Heart right ventricle (tissue), 16 donors: ENCODE measurements at places on chromosomes 6 and 20. TPM values are rescaled to one million over a fixed set of nuclear protein-coding genes. Genes with fewer than 3 reads are reported as not detected.

DNA sequence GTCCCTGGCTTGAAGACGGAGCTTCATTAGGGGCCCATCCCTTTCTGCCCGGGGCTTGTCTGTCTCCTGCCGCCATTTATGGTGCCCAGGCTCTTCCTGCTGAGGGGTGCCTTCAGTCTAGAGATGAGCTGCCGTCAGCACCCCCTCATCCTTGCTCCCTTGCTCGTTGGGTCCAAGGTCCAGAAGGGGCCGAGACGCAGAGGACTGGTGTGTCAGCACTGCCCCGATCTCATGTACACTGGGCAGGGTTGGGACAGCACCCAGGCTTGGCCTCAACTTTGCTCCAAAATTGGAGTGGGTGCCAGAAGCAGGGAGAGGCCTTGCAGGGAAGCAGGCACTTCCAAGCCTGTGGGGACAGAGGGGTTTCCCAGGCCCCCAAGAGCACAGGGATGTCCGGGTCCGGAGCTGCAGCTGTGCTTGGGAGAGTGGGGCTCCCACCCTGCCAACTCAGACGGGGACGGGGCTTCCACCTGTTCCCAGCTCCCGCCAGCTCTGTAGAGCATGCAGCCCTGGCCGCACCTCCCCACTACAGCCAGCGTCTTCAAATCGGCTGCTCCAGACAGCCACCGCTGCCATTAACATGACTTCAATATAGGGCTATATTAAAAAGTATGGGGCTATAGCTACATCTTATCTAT is 488.8 kb downstream of the TENT5A start:
- no peaks in the 10 kb centered on the region for H3K4me1 ChIP-seq
- H3K36me3 ChIP-seq = no peaks in the 10 kb centered on the region
- H3K27me3 ChIP-seq = no peaks in the 10 kb centered on the region
- DNase-seq = no peak
- H3K27ac ChIP-seq = no peak overlapping the region
- no peak overlapping the region for H3K4me3 ChIP-seq

DNA sequence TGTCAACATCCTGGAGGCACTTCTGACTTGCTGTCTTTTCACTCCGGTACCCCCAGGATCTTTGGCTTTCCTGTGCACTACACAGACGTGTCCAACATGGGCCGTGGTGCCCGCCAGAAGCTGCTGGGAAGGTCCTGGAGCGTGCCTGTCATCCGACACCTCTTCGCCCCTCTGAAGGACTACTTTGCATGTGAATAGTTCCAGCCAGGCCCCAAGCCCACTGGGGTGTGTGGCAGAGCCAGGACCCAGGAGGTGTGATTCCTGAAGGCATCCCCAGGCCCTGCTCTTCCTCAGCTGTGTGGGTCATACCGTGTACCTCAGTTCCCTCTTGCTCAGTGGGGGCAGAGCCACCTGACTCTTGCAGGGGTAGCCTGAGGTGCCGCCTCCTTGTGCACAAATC is 12.0 kb upstream of the MAPRE1 start:
- no peaks in the 10 kb centered on the region for H3K4me1 ChIP-seq
- no peak for DNase-seq
- H3K36me3 ChIP-seq = peaks cover 7% of the 10 kb centered on the region
- H3K27ac ChIP-seq = no peak overlapping the region
- no peaks in the 10 kb centered on the region for H3K27me3 ChIP-seq
- H3K4me3 ChIP-seq = no peak overlapping the region

DNA sequence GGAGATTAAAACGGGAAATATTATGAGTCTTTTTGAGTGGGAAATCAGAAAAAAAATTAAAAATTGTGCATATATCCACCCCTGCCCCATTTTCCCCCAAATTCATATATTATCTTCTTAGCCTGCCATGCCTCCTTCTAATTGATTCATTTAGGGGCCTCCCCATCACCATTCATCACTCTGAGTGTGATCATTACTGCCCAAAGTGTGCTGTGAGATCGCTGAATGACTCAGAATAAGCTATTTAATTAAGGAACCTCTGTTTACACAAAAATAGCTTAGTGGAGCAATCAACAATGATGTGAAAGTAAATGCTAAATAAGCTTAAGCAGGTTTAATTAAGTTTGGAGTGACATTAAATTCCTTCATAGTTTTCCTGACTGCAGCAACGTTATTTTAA is 645.5 kb downstream of the GRIK2 start:
- no peaks in the 10 kb centered on the region for H3K27me3 ChIP-seq
- no peaks in the 10 kb centered on the region for H3K36me3 ChIP-seq
- no peaks in the 10 kb centered on the region for H3K4me1 ChIP-seq

- H3K27ac ChIP-seq = no peak overlapping the region
- H3K36me3 ChIP-seq = no peaks in the 10 kb centered on the region
- H3K4me3 ChIP-seq = no peak overlapping the region
- DNase-seq = no peak
Observed at GRCh38 chr6:104629826-104630225, 229.9 kb downstream of the HACE1 start.

DNA sequence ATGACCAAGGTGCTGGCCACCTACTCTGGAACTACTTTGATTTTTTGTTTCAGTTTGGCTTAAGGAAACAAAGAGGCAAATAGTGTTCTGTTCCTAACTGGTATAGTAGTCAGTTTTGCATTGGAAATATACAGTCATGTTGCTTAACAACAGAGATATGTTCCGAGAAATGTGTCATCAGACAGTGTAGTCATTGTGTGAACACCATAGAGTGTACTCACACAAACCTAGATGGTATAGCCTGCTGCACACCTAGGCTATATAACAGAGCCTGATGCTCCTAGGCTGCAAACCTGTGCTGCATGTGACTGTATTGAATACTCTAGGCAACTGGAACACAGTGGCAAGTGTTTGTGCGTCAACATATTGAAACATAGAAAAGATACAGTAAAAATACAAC is 80.4 kb downstream of the ARID1B start:
- peaks cover 44% of the 10 kb centered on the region for H3K4me1 ChIP-seq
- H3K27ac ChIP-seq = no peak overlapping the region
- H3K4me3 ChIP-seq = no peak overlapping the region
- no peak for DNase-seq
- H3K27me3 ChIP-seq = no peaks in the 10 kb centered on the region

Gene TREML2
- total RNA-seq = not detected

GRCh38 chr20:11582060-11582459 is 335.6 kb upstream of the BTBD3 start:
- no peaks in the 10 kb centered on the region for H3K36me3 ChIP-seq
- H3K27ac ChIP-seq = no peak overlapping the region
- H3K4me1 ChIP-seq = no peaks in the 10 kb centered on the region
- no peaks in the 10 kb centered on the region for H3K27me3 ChIP-seq
- H3K4me3 ChIP-seq = no peak overlapping the region

DNA sequence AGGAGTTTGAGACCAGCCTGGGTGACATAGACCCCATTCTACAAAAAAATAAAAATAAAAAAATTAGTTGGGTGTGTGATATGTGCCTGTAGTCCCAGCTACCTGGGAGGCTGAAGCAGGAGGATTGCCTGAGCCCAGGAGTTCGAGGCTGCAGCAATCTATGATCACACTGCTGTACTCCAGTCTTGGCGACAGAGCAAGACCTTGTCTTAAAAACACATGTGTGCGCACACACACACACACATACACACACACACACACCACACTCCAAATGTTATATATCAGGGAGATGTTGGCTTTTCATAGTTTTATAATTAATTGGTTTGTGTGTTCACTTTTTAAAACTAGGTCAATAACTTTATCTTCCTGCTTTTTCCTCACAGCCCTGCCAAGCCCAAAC is 110.5 kb downstream of the RTN4IP1 start:
- H3K4me1 ChIP-seq = no peaks in the 10 kb centered on the region
- H3K36me3 ChIP-seq = peaks cover 3% of the 10 kb centered on the region
- no peak overlapping the region for H3K4me3 ChIP-seq
- no peak overlapping the region for H3K27ac ChIP-seq
- H3K27me3 ChIP-seq = no peaks in the 10 kb centered on the region

Gene MRAP2
- total RNA-seq = 0.44 TPM

GRCh38 chr6:111339294-111339693 is 143.7 kb downstream of the REV3L start:
- H3K4me3 ChIP-seq = no peak overlapping the region
- no peaks in the 10 kb centered on the region for H3K36me3 ChIP-seq
- H3K27ac ChIP-seq = no peak overlapping the region
- H3K4me1 ChIP-seq = no peaks in the 10 kb centered on the region
- no peak for DNase-seq

Gene ZNF292
- 36.4 TPM for total RNA-seq

- peaks cover 24% of the 10 kb centered on the region for H3K27me3 ChIP-seq
- no peak overlapping the region for H3K27ac ChIP-seq
- H3K4me3 ChIP-seq = no peak overlapping the region
- no peaks in the 10 kb centered on the region for H3K4me1 ChIP-seq
- no peaks in the 10 kb centered on the region for H3K36me3 ChIP-seq
Observed at GRCh38 chr20:51189814-51190782, 167.2 kb upstream of the KCNG1 start.

Gene PBOV1
- total RNA-seq = not detected

- H3K27me3 ChIP-seq = no peaks in the 10 kb centered on the region
- DNase-seq = peak; percentile 69
- peak overlapping the region; percentile 41 for H3K27ac ChIP-seq
- no peaks in the 10 kb centered on the region for H3K36me3 ChIP-seq
Observed at GRCh38 chr6:16803294-16804200, 42.3 kb upstream of the ATXN1 start.

GRCh38 chr20:47524015-47524784 is 22.5 kb downstream of the NCOA3 start:
- H3K4me3 ChIP-seq = no peak overlapping the region
- H3K27me3 ChIP-seq = no peaks in the 10 kb centered on the region
- H3K27ac ChIP-seq = peak overlapping the region; percentile 17
- DNase-seq = no peak

Gene CLPSL2
- not detected for total RNA-seq

- no peak overlapping the region for H3K4me3 ChIP-seq
- peak overlapping the region; percentile 40 for H3K27ac ChIP-seq
- peaks cover 50% of the 10 kb centered on the region for H3K4me1 ChIP-seq
- no peak for DNase-seq
- no peaks in the 10 kb centered on the region for H3K27me3 ChIP-seq
Observed at GRCh38 chr20:1832634-1833033, 62.6 kb upstream of the SIRPA start.

DNA sequence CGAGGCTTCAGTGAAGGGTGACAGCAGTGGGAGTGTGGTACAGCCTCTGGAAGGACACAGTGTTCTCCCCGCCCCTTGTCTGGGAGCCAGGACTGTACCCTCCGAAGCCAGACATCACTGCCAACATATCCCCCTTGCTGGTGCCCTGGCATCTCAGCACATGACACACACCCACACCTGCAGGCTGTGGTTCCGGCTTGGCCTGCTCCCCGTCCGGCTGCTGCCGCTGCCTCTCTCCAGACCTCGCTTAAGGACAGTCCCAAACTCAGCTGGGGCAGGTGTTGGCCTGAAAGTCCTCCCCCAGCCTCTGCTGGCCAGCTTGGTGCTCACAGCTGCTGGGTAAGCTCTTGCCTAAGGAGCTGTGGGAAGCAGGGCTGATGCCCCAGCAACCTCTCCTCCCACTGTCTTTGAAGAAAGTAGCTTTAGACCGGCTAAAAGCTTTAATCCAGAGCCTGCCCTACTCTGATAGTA is 7.0 kb downstream of the EMILIN3 start:
- DNase-seq = no peak
- H3K27ac ChIP-seq = peak overlapping the region; percentile 37
- H3K4me3 ChIP-seq = no peak overlapping the region
- H3K4me1 ChIP-seq = peaks cover 21% of the 10 kb centered on the region
- H3K27me3 ChIP-seq = peaks cover 5% of the 10 kb centered on the region
- H3K36me3 ChIP-seq = peaks cover 9% of the 10 kb centered on the region

DNA sequence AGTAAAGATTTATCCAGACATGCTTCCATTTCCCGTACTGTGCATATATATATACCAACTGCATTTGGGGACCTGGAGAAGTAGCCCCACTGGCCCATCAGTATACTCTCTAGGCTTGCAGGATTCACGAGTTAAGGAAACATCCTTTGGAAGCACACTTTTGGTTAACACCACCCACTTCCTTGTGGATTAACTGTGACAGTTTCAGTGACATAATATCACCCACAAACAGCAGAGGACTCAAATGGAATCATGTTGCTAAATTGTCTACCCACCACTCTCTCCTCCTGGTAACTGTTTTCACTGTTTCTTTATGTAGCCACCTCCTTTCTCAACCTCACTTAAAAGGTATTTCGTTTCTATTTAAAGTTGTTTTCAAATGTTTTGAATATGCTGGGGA is 55.0 kb downstream of the PROKR2 start:
- DNase-seq = no peak
- H3K36me3 ChIP-seq = no peaks in the 10 kb centered on the region
- no peaks in the 10 kb centered on the region for H3K27me3 ChIP-seq
- no peak overlapping the region for H3K4me3 ChIP-seq
- no peaks in the 10 kb centered on the region for H3K4me1 ChIP-seq

DNA sequence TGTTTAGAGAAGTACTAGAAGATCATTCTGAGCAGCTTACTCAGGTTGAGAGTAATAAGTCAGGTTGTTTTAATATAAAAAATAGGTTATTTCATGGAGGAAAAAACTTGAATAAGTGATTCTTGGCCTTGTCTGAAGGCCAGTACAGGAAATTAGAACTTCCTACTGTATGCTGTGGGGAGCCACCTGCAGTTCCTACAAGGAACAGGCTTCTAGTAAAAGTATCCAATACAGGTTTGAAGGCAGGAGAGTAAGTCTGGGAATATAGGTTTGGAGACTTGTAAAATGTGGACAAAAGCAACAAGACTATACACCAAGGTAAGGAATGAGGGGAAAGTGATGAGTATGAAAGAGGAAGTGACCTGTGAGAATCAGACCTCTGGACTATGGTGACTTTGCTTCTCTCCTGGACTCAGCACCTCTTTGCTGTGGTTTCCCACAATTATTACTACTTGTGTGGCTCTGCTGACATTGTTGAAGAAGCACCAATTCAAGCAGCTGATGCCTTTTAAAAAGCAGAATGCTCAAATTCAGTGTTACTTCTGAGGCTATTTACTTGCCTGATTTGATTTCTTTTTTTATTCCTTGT is 278.6 kb downstream of the TBC1D7 start:
- H3K4me1 ChIP-seq = peaks cover 4% of the 10 kb centered on the region
- no peaks in the 10 kb centered on the region for H3K27me3 ChIP-seq
- no peak overlapping the region for H3K27ac ChIP-seq

Gene SS18L1
- total RNA-seq = 8.1 TPM

DNA sequence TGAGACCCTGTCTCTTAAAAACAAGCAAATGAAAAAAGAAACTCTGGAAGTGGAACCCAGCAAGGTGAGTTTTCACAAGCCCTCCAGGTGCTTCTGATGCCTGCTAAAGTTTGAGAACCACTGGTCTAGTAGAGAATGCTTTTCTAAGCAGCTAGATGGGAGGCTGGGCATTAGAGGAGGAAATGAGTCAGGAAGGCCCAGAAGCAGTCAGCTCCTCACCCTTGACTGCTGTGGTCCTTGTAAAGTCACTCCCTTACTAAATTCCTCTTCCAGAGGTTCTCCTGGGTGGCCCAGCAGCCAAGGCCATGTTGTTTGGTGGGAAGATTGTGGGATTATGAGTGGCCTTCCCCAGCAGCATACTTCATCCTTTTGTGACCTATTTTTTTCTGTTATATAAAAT is 52.0 kb upstream of the FYN start:
- no peak overlapping the region for H3K4me3 ChIP-seq
- H3K27ac ChIP-seq = no peak overlapping the region
- no peaks in the 10 kb centered on the region for H3K27me3 ChIP-seq
- no peak for DNase-seq
- no peaks in the 10 kb centered on the region for H3K4me1 ChIP-seq
